ENCODE measurements at places on chromosomes 16 and 17.

DNA sequence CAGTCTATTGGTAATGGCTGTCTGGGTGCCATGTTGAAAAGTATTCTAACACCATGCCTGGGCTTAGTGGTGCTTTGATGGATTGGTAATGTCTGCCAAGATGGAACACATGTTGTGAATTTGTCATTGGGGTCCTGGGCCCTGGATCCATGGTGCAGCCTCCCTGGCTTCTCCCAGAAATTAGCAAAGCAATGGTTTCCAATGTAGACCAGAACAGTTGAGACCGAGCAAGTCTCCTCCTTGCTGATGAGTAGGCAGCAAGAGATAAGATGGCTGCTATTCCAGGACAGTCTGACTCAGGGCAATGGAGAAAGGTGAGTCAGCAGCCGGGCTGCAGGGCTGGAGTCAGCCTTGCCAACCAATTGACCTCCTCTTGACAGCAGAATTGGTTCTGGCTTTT lies 30.8 kb downstream of the GPR139 start:
- peak; percentile 0 for DNase-seq

DNA sequence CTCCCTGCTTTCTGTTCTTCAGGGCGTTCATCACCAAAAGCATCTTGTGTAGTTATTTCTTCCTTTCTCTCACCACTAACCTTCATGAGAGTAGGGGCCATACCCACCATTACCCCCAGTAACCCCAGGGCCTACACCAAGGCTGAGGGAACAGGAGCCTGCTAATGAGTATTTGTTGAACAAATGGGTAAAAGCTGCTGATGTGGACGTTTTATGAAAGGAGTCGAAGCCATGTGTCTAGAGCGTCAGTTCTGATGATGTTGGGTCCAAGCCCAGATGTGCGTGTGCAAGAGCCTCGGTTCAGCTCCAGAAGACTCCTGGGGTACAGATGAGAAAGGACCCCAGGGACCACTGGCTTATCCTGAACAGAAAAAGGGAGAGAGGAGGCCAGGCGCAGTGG lies 77.1 kb upstream of the TBC1D3K start:
- no peak for DNase-seq

DNA sequence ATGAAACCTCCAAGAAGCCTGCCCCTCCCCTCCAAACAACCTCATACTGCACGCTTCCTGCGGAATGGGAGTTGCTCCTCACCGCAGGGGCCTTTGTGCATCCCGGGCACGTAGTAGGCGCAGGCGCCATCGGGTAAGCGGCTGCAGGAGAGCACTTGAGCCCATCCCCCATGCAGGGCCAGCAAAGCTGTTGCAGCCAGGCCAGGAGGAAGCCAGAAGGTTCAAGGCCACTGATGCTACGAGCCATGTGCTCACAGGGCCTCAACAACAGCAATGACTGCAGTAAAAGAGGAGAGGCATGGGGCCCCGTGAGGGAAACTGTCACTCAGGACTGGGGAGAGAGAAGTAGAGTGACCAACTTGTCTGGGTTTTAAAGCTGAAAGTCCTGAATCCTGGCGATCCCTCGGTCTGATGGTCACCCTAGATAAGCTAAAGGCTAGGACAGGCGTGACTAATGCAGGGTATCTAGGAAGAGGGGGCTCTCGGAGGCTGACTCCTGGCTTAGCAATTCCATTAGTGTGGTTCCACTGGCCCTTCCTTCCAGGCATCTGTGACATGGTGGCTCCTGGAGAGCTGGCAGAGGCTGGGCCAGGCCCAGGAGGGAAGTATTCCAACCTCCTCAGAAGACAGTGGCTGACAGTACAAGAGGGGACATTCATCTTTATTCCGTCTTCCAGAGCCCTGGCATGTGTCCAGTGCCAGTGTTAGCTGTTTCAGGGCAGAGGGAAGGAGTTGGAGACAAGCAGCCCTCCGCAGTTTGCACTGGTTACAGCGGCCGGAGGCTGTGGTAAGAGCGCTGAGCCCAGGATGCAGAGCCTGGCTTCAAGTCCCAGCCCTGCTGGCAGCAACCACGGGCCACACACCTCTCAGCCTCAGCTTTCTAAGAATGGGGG lies 20.8 kb downstream of the GOSR2 start:
- DNase-seq = no peak

- DNase-seq = no peak
Measured at GRCh38 chr16:77794586-77794985, 6.2 kb downstream of the VAT1L start.

DNA sequence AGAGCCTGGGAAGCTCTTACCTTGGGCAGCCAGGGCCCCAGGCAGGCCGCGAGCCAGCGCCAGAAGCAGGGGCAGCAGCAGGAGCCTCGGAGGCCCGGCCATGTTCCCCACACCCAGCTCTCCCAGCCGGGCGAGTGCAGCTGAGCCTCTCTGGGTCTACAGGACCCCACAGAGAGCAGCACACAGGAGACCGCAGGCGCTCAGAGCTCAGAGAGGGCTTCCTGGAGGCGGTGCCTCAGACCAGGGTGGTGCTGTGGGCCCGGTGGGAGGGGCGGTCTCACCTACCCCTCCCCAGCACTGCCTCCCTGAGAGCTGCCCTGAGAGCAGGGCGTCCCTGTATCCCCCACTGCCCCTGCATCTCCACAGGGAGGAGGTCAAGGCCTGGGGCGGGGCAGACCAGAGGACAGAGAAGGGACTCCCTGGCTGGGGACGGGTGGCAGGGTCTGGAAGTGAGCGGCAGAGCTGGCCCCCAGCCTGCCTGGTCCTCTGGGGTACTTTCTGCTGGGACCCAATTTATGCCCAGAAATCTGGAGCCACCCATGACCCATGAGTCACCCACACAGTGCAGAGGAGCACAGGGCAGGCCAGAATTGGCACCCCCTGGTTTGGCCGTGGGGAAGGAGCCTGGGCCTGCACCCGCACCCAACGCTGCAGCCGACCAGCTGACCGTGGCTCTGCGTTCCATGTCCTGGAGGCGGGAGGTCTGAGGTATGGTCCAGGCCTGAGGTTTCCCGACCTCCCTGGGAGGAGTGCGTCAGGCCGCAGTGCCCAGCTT lies at the start of gene CD7:
CD7 (minus strand) TSS at position 215 of the 775 bp plus-strand sequence; CDS start at position 102, 113 bp downstream.
- no peak for DNase-seq

GRCh38 chr16:57721356-57722209 lies 14.0 kb upstream of the KATNB1 start:
- DNase-seq = no peak

DNA sequence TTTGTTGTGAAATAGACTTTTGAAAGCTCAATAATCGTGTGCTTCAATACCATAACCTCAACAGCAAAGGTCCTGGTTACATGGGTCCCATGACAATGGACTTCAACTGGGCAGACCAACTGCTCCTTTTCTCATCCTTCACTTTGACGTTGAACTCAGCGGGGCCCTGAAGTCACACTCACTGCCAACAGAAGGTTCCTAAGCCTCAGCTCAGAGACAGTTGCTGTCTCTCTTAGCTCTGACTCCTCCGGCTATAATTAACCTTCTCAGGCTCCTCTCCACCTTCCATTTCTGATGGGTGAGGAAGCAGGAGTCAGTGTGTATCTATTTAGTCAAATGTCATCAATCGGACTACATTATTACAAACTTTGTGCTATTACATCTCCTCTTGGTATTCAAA lies 23.8 kb downstream of the MPP3 start:
- DNase-seq = no peak

DNA sequence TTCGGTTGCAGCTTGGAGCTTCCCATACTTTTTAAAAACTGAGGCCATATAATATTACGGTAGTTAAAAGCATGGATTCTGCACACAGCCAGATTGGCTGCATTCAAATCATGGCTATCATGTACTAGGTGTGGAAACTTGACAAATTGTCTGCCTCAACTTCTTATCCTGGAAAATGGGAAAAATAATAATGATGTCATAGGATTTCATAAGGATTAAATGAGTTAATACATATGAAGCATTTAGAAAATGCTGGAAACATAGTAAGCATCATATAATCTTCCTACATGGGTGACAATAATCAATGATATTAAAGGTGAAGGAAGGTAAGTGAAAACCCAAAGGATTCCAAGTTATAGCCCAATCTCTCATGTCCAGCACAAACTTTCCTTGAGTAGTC lies 588.5 kb upstream of the HSBP1 start:
- no peak for DNase-seq

GRCh38 chr17:1686086-1686485 lies 1.4 kb upstream of the PRPF8 start:
- no peak for DNase-seq

DNA sequence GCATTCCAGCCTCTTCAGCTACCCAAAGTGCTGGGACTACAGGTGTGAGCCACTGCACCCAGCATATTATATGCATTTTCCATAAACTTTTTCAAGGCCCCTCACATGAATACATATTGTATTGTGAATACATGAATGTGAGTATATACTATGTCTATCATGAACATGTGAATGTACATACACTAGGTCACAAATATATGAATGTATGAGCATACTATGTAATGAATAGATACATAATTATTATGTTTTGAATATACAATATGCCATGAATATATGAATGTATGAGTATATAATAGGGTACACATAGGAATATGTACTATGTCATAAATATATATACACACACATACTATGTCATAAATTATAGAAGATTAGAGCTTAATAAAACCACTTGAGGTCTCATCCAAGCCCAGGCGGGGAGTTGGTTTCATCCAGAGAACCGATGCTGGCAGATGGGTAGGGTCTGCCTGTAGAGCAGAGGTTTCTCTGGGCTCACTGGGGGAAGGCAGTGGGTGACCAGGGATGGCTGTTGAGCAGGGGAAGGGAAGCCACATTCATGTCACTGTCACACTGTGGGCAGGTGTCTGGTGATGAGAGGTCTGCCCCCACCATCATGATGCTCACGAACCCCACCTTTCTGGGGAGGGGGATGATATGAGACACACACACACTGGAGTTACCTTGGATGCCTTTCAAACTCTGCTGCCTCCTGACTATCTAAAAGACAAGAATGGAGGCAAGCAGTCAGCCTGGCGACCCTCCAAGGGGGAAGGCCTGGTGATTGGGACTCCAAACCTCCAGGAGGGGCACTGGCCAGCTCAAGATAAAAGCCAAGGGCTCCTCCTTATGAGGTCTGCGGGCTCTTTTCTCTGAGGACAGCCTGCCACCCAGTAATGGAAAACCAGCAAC lies 7.3 kb downstream of the C16orf95 start:
- no peak for DNase-seq

DNA sequence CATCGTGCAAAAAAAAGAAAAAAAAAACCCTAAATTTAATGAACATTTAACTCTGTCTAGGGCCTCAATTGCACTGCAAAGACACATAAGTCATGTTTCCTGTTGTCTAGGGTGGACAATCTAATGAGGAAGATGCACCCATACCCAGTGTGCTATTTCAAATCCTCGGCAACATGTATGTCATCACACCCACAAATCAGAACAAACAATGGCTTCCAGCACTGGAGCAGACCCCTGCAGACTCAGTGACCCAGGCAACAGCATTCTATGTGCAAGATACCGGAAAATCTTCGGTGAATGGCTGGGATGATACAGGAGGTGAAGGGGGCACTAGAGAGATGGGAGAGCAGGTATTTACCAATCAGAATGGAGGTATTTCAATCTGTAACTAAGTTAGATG lies 221.7 kb upstream of the XYLT1 start:
- no peak for DNase-seq

DNA sequence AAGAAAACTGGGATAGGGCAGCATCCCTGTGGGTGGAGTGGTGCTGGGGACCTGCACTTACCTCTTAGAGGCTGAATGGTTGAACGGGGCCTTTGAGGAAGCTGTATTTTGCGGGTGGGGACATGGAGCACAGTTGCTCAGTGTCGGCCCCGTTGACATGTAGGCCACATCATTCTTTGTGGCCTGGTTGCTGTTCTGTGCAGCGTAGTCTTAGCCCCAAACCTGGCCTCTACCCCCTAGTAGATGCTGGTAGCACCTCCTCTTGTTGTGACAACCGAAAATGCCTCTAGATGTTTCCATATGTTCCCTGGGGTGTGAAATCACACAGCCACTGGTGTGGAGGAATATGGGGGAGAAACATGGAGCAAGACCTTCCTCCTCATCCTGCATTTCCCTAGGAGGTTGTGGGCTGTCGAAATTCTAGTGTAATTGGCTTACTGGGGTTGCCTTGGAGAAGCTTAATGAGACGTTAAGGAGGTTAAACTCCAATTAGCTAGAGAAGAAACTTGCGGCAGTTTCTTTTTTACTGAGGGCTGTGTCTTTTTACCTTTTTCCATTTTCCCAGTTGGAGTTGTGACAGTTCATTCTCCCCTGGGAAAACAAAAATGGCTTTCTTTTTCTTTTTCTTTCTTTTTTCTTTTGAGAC lies 9.4 kb downstream of the ABCC1 start:
- DNase-seq = no peak

GRCh38 chr17:17921192-17922069 lies 50.8 kb downstream of the TOM1L2 start:
- DNase-seq = no peak

DNA sequence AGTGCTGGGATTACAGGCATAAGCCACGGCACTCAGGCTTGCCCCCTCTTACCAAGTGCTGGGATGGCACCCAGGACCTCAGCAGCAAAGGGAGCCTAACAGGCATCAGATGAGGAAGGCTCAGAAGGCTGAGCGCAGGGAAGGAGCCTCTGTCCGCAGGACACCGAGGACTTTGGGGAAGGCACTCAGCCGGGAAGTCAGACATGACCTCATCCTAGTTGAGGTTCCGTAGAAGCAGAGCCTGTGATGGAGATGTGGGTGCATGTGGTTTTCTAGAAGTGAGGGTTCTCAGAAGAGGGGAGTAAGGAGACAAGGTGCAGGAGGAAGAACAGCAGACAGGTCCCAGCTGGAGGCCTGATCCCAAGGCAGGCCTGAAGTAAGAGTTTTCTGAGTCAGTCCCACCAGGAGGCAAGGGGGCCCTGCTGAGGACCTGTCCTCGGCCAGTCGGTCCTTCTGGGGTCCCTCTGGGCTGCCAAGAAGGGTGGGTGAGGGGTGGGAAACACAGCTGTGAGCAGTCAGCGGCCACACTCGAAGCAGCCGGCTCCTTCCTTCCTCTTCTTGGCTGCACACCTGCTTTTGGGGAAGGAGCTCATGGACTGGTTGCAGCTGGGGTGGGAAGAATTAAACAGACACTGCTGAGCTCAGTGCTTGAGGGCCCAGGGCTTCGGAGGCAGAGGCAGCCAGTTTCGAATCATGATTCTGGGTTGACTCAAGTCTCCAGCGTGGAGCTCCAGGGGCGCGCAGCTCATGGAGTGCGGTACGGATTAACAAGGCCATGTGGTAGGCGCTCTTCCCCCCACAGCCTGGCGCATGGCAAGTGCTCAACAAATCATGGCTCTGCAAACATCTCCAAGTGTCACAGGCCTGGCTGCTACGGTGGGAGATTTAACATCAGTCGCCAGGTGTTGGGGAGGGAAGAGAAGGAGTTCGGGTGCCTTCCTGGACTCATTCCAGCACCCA lies 38.9 kb upstream of the SNN start:
- DNase-seq = no peak

DNA sequence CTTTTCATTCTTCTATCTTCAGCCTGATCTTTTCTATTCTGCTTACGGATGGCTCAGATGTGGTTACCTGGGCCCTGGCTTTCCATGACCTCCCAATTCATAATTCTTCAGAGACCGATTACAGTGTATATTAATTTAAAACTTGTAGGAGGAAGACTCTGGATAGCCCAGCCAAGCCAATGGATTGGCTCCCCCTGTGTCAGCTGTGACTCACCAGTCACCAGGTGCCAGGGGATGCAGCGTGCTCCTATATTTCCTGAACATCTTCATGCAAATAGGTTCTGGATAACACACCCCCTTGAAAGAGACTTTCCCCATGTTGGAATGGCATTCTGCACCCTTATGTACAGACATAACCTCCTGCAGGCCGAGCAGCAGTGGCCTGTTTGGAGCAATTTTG lies 208.3 kb upstream of the WSCD1 start:
- DNase-seq = no peak

GRCh38 chr17:64250233-64250835 lies 12.7 kb downstream of the TEX2 start:
- no peak for DNase-seq

- peak; percentile 75 for DNase-seq
Measured at GRCh38 chr16:30609002-30609925, 925 bp downstream of the ZNF689 start.
